Effector CD4-positive, alpha-beta T cell (primary cell): ENCODE measurements at places on chromosomes 7 and 10.
A peak's percentile ranks its signal among the peaks of the same experiment; 100 is the strongest.

DNA sequence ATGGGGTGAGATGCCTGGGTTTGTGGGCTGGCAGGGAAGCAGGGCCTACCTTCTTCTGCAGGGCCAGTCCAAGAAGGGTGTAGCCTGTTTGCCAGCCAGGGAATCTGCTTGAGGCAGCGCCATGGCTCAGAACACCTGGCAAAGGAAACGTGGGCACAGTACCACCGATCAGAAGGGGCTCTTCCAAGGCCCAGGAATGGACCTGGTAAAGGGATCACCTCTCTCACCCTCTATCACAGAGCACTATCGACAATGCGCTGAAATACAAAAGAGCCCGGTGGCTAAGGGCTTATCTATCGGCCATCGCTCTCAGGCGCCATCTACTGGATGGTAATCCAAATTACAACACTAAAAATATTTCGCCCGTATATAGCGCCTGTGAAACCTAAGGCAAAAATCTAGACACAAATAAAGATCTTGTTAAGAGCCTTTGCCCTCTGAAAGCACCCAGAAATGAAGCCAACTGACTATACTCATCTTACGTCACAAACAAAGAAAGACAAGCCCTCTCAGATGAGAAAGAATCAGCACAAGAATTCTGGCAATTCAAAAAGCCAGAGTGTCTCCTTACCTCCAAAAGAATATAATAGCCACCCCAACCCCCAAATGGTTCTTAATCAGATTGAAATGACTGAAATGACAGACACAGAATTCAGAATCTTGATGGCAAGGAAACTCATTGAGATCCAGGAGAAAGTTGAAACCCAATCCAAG lies 217.8 kb upstream of the HPS1 start:
- DNase-seq = no peak

DNA sequence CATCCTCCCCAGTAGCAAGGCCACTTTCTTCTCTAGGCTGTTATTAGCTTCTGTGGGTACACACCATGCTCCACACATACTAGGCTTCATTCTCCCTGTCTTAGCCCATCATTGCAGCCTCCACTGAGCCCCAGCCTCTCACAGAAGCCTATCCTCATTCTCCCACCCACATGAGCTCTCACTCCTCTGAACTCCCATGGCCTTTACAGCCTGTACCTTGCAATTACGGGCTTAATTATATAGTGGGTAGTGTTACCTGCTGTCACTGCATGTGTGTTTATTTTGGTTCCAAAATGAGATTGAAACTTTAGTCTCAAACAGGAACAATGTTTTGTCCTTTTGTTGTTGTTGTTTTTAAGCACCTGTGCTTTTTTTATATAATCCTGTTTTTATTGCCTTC lies 460.0 kb downstream of the KCNMA1 start:
- no peak for DNase-seq

DNA sequence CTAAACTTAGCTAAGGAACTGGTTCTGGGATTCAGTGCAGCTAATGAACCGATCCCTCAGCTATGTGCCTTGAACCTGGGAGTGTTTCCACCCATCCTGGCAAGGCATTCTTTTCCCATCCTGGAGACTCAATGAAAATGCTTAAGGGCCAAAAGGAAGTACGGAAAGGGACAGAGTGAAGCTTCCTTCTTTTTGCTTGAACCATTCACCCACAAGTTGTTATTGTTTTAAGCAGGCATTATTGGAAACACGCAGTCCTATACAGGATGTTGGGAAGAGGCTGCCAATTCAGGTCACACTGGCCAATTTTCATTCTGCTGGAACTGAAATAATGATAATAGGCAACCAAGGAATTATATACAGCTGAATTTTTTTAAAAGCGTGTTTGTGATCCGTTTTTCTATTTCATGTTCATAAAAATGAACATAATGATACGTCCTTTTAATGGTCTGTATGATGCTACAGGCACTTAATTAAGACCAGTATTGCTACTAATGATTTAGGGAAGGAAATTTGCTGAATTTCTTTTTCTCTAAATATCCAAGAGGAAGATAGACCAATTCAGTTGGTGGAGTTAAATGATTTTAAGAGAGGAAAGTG lies 57.8 kb upstream of the FZD1 start:
- no peak for DNase-seq

DNA sequence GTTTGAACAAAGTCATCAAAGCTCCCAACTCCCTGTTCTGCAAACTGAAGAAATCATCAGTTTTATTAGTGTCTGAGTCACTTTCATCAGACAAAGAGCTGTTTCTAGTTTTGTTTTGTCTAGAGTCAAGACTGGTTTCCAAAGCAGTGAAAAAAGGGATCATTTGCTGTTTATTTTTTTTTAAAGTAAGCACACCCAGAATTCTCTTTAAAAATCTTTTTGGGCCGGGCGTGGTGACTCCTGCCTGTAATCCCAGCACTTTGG lies 972.0 kb upstream of the CELF2 start:
- DNase-seq = no peak

DNA sequence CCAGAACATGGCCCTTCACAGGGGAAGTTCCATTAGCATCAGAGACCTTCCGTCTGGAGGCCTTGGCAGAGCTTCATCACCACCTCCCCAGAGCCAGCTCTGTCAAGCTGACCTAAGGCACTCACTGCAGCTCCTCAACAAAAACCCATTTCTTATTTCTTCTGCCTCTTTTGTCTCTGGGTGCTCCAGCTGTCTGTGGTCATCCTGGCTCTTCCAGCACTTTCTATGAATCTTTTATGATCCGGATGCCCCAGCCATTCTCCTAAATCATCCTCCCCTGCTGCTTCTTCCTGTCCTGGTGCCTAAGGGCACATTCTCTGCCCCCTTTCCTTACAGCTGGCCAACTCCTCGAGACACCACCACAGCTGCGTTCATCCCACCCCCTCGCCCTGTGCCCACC lies 171.7 kb upstream of the INSYN2A start:
- DNase-seq = no peak

GRCh38 chr10:90168244-90168643 lies 466.9 kb downstream of the KIF20B start:
- DNase-seq = no peak

DNA sequence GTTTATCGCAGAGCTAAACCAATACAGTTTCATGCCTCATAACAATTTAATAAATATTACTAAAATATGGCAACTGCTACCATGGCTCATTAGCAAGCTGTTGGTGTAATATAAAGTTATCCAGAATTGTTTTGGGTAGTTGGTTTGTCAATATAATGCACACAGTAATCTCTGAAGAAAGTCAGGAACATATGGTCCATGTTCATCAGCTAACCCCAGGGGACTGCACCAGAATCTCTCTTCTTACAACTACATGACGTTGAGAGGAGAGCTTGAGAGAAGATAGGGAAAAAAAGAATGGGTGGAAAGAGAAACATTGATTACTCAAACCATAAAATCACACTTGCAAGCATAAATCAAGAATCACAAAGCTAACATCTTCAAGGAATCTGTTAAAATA lies 333.7 kb downstream of the NRG3 start:
- DNase-seq = no peak

DNA sequence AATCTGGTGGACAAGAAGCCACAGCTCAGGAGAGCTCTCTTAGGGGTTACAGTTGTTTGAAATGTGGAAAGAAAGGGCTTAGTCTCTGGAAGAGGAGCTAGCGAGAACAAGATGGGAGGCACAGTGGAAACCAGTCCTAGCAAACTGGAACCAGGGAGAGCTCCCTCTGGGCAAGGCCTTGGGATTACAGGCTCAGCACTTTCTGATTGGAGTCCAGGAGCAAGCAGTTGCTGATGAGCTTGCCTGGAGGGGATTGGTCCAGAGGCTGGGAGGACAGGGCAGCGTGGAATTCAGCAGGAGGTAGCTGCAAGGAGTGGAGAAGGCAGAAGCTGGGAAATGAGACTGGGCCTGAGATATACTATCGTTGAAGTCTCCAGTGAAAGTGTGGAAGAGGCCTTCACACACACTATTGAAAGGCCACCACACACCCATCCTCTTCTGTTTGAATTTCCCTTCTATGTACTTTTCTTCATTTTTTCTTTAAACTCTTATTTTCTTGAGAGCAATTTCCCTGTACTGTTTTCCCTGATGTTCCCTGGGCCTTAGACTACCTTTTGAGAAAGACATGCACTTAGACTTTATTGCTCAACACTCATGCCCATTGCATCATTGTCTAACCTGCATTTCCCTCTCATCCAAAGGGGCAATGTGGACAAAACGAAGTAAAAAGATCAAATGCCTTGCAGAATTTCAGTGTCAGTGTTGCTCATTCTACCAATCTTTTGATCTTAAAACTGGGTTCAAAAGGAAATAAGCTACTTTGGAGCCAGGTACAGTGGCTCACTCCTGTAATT lies 57.8 kb upstream of the LANCL2 start:
- no peak for DNase-seq

DNA sequence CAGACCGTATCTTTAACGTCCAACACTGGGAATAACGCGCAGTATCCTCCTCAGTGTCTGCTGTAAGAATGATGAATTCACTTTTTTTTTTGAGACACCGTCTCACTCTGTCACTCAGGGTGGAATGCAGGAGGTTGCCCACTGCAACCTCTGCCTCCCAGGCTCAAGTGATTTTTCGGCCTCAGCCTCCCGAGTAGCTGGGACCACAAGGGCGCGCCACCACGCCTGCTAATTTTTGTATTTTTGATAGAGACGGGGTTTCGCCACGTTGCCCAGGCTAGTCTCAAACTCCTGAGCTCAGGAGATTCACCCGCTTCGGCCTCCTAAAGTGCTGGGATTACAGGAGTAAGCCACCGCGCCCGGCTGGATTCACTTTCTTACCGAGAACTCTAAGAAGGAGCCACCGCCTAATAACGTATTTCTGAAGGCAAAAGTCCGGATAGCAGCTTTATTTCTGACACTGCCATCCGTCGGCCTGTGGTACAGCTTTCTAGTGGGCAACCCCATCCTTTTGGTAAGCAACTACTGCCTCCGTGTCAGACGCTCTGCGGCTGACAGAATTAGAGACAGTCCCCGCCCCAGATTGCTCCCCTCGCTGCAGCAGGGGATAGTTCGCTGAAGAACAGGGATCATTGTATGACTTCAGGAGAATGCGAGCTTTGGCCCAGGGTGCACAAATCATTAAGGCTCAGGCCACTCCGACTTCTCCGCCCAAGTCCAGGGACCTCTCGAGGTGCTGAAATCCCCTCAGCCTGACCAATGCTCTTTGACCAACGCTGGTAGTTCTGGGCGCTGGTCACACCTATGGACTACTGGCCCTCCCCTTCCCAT lies 662 bp downstream of the POLR3A start:
- DNase-seq = peak; percentile 10

- no peak for DNase-seq
Observed at GRCh38 chr10:103558911-103559310, 65.4 kb downstream of the NEURL1 start.

DNA sequence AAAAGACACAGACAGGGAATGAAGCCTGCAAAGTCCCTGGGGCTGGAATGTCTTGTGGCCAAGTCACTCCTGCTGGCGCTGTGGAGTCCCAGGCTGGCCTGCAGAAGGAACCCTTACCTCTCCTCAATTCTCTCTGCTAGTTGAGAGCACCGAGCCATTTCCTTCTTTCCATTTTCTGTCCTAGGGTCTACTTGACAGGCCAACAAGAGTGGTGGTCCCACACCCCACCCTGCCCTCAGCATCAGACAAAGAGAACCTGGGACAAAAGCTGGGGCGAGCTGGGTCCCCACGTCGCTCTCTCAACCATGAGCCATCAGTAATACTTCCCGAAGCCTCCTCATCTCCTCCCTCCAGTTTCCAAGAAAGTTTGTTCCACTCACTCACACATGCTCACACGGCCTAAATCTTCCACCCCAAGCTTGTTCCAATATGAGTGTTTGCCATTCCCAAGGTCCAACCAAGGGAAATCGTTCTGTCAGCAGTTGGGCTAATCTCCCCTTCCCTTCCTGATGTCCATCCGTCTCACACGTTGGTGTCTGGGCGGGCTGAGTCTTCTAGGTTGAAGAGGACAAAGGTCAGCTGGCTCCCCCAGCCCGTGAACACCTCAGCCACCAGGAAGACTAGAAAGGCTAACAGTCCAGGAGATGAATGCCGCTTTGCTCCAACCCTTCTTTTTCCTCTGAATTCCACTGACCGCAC lies 44.3 kb downstream of the CLEC2L start:
- DNase-seq = no peak

- no peak for DNase-seq
Observed at GRCh38 chr7:153886506-153887441, 165.4 kb upstream of the DPP6 start.

DNA sequence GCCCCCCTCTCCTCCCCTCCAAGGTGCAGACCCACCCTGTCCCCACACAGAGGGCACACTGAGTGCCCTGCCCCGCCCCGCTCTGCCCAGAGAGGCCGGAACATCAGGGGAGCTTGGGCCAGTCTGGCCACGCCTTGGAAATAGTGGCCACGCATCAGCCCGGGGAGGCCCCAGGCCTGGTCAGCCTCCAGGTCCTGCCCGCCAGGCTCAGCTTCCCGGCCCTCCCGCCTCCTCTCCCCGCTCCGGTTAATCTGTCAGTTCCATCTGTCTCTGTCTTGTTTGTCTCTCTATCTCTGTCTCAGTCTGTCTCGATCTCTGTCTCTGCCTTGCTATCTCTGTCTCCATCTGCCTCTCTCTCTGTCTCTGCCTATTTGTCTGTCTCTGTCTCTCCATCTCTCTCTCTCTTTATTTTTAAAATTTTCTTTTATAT lies 28.9 kb upstream of the TNRC18 start:
- no peak for DNase-seq

DNA sequence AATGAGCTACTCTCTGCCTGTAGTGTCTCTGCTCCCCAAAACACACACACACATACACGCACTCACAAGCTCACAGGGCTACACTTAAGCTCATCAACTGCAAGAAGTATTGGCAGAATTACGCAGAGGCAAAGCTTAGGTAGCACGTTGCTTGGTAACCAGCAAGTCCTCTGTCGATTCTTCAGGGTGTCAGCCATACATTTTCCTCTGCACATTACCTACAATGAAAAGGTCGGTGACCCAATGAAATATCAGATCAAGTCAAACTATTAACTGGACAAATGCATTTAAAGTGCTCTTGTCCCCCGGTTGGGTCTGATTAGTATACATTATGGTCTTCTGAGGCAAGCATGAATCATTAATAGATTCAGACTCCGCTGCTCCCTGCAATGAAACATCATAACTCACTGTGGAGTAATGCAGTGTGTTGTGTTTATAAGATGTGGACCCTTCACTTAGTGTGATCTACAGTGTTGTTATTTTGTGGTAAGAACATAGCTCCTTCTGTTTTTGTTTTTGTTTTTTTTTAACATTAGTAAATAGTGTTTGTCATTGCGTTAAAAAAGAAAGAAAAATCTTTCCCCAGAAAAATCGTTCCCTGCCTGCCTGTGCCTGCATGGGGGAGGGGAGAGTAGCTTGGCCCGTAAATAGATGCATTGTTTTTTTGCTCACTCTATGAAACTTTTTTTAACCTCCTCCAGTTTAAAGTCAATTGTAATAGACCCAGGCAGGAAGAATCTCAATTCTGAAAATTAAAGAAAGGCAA lies 325.5 kb downstream of the SFMBT2 start:
- DNase-seq = no peak
